T-helper 1 cell (primary cell): ENCODE measurements at places on chromosomes 6 and 20.

- no peak for DNase-seq
These were observed 123.6 kb upstream of the SLC35B3 start for GRCh38 chr6:8558953-8559352.

- no peak for DNase-seq
These were observed 5.2 kb upstream of the TP53RK start for GRCh38 chr20:46694484-46694883.

DNA sequence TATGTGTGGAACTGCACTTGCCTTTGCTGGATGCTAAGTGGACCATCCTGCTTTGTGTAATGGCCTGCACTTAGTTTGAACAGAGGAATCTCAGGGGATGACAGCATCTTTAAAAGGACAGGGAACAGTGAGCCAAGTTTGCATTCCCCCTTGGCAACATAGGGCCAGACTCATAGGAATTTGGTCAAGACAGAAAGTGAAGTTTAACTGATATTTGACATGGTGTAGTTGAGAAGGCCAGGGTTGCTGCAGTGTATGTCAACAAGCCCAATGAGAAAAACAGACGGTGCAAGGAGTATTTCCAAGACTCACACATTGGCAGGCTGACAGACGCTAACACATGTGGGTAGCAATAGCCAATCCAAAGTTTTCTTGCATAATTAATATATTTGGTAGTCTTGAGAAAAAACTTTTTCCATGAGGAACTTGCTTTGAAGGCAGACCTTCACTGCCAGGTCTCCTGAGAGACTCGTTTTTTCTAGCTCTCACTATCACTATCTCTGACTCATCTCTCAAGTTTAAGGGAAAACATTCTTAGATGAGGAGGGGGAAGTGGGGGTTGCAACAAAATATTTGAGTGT lies 213.8 kb downstream of the IBTK start:
- no peak for DNase-seq

DNA sequence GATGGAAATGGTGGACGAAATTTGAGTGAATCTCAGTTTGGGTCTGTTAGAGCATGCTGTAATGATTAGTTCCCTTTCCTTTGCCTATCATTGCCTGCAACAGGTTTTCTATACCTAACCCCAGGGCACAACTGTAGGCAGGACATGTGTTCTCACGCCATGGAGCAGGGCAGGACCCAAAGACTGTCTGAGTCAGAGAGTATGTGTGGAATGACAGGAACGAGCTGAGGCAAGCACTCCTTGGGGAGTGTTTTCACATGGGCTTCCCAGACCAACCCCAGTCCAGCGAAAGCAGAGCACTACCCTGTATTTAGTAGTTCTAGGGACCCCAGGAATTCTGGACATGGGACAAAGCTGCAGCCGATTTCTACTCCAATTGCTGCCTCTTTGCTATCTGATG lies 234.2 kb downstream of the HACE1 start:
- DNase-seq, result no peak

DNA sequence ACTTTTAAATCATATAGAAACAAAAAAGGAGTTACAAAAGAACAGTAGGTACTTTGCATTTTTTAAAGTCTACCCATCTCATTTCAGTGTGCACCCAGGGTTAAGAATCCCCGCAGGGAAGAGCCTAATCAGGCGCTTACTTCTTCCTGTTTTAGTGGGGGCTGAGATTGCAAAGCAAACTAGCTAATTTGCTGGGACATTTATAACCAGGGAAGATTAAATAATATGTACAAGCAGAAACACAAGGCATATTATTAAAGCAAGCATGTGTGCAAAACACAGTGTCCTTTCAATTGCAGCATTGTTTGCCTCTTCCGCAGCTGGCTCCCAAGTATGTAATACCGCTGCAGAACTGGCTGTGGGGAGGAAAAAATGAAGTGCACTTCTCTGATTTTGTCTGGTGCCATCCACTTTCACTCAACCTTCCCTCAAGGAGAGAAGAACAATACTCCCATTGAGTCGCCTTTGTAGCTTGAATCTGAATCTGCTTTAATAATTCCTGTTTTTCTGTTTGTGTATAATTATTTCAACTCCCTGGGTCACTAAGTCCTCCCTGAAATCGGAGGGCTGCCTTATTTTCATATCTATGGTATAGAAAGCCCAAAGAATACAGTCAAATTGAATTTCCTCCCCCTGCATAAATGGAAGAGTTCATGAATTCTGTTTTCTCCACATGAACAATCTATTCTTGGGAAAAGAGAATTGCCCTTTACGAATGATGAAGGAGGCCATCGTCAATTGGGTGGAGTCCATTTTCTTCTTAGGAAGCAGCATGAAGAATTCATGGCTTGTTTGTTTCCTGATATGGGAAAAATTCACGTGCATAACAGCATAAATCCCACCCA lies 23.3 kb upstream of the BCAS1 start:
- DNase-seq, result no peak

DNA sequence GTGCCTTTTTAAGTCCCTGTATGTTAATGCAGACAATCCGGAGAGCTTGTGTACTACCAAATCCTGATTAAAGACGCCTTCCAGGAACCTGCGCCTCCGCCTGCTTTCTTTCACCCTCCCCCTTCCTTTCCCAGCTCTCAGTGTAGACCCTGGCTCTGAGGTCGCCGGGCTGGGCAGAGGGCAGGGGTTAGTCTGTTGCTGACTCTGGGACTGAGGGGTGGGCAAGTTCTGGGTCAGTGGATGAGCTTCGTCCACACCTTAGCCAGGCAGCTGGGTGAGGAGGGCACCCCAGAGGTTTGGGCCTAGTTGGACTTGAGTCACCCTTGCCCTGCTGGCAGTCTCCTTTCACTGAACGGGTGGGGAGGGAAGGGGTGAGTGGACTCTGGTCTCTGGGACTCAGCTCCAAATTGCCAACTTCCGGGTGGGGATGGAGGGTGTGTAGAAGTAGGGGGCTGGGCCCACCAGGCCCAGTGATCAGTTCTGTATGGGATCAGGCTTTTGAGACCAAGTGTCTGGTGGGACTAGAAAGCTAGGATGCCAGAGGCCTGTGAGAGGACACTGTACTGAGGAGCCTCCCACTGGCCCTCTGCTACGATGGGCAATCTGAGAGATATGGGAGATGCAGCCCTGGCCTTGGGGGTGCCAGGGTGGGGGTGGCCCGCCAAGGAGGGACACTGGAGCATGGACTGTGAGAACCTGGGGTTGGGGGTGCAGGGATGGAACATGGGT lies 21.3 kb upstream of the SLC22A7 start:
- DNase-seq, result no peak

- no peak for DNase-seq
These were observed 44.2 kb downstream of the BMP6 start for GRCh38 chr6:7770111-7770510.

DNA sequence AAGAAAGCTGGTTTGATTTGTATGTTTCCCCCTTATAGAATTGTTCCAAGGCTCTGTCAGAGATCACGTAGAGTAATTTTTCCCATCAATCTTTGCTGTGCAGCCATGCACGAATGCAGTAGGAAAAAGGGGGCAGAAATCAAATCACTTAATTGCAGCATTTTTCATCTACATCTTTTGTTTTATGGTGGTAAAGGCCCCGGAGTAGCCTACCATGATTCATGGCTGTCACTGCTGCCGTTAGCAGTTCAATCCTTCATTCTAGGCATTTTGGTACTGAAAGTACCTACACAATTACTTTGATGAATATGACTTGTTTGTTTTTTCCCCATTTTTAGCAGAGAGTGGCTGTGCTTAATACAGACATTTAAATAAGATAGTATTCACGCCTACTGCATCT lies 631.9 kb upstream of the MMS22L start:
- DNase-seq, result no peak

DNA sequence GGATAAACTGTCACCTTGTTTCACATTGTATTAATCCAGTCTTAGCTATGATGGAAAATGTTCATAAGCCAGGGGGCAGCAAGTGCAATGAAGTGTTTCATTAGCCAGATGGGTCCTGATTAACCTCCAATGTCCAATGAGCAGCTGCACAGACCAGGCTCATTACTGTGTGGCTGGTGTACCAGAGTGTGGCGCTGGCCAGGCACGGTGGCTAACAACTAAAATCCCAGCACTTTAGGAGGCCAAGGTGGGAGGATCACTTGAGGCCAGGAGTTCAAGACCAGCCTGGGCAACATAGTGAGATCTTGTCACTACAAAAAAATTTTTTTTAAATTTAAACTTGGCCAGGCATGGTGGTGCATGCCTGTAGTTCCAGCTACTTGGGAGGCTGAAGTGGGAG lies 201.7 kb upstream of the FOXQ1 start:
- DNase-seq, result no peak
